CD4-positive, alpha-beta T cell treated with Interleukin-10 for 1 hour (primary cell): ENCODE measurements at places on chromosomes 4 and X.

GRCh38 chr4:140858897-140859296 lies 102.7 kb upstream of the TBC1D9 start:
- no peak for DNase-seq

GRCh38 chr4:55959655-55960054 lies 10.9 kb downstream of the CEP135 start:
- no peak for DNase-seq

- no peak for DNase-seq
These were observed 217.9 kb downstream of the ARAP2 start for GRCh38 chr4:36026348-36026880.

DNA sequence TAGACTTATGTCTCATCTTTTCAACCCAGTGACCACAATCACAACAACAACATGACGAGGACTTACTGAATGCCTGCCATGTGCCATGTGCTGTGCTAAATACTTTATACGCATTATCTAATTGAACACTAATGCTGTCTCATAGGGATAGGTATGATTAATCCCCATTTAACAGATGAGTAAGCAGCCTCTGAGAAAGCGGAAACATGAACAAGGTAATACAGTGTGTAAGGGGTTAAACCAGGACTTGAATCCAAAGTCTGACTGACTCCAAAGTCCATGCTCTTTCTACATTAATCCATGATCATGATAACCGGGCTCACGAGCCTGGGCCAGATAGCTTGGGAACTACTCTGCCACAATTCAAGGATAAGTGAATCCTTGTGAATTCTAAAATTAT lies 105.3 kb upstream of the MBNL3 start:
- no peak for DNase-seq

GRCh38 chr4:41753942-41754341 lies 5.4 kb upstream of the PHOX2B start:
- DNase-seq, result no peak

DNA sequence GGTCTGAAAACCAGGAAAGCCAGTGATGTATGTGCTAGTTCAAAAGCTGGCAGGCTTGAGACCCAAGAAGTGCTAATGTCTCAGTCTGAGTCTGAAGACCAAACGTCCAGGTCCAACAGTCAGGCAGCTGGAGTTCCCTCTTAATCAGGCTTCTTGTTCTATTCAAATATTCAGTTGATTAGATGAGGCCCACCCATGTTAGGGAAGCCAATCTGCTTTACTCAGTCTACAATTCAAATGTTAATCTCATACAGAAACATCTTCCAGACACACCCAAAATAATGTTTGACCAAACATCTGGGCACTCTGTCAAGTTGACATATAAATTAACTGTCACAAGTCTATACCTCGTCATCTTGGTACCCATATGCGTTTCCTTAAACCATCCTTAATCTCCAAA lies 72.4 kb upstream of the IL2 start:
- no peak for DNase-seq

- DNase-seq, result no peak
These were observed 2.0 kb downstream of the CYBB start for GRCh38 chrX:37781814-37782213.

GRCh38 chr4:99811850-99812249 lies 4.8 kb upstream of the DAPP1 start:
- peak; percentile 73 for DNase-seq

DNA sequence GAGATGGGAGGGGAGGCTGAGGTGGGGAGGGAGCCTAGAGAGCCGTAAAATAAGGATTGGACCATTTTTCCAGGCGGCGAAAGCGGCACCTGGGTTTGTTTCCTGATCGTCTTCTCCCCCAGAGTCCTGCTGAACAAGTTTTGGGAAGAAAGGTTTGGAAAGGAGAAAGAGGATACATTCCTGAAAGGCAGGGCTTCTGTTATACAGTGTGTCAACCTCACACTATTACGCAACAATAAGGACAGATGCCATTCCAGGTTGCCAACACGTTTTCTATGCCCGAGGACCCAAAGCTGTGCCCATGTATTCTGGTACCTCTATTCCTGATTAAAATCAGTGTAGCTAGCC lies 658 bp downstream of the SCOC start:
- DNase-seq, result no peak

- DNase-seq, result no peak
These were observed 317.5 kb upstream of the GRIA3 start for GRCh38 chrX:122866532-122866931.

GRCh38 chr4:164313853-164314252 lies 440.1 kb upstream of the SMIM31 start:
- DNase-seq, result no peak

- no peak for DNase-seq
These were observed 11.3 kb downstream of the FGFRL1 start for GRCh38 chr4:1022739-1023066.

- DNase-seq, result peak; percentile 58
These were observed 492.9 kb downstream of the INPP4B start for GRCh38 chr4:142353149-142353738.

- DNase-seq, result no peak
These were observed 30.2 kb downstream of the SORCS2 start for GRCh38 chr4:7222521-7222920.

DNA sequence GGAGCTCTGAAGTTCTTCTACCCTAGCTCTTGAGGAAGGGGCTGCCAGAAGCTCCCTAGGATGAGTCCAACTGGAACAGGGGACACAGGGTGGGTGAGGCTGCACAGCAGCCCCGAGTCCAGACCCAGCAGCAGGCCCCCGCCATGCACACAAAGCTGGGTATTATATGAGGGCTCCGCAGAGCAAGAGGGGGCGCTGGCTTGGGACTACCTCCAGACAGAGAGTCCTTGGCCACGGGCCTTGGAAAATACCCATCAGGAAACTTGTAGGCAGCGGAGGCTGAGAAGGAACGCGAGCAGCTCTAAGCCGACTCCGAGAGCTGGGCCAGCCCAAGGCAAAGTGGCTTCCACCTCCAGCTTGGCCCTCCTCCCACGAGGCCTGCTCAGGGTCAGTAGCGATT lies 8.1 kb downstream of the HCFC1 start:
- DNase-seq, result no peak

- DNase-seq, result peak; percentile 77
These were observed 3.1 kb upstream of the NR3C2 start for GRCh38 chr4:148445071-148445859.

- peak; percentile 65 for DNase-seq
These were observed 118.4 kb downstream of the DTHD1 start for GRCh38 chr4:36399762-36400353.

DNA sequence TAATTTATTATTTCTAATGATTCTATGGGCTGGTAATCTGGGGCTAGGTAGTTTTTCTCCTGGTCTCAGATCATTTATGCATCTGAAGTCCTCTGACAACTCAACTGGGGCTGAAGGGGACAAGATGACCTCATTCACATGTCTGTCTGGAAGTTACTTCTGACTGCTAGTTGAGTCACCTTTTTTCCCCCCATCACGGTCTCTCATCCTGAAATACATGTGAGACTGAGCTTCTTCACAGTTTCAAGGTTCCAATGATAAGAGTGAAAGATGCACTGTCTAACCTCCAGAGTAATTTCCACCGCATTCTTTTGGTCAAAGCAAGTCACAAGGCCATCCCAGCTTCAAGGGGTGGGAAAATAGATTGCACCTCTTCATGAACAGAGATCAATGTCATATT lies 356.7 kb upstream of the RPS6KA3 start:
- no peak for DNase-seq

- DNase-seq, result no peak
These were observed 466.1 kb upstream of the GRID2 start for GRCh38 chr4:91837608-91838029.

DNA sequence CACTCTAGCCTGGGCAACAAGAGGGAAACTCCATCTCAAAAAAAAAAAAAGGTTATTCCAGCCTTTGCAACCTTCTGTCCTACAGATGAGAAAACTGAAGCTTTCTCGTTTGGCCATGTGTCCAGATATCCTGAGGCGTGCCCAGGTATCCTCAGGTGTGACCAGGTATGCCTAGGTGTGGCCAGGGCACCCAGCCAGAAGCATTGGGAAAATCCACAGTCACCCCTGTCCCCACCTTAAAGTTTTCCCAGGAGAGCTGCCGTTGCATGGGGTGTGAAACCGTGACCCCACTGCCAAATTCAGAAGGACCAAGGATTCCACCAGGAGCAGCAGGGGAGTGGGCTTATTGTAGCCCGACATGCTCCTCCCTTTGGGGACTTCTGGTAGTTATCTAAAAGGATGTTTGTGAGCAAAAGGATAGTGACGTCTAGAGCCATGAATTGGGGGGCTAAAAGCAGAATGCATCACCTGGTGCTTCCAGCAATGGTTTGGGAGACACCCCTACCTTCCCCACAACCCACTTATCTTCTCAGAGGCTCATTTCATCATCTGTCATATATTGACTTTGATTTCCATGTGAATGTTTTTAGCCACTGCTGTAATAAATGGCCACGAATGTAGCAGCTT lies 4.0 kb upstream of the DHRSX start:
- no peak for DNase-seq

DNA sequence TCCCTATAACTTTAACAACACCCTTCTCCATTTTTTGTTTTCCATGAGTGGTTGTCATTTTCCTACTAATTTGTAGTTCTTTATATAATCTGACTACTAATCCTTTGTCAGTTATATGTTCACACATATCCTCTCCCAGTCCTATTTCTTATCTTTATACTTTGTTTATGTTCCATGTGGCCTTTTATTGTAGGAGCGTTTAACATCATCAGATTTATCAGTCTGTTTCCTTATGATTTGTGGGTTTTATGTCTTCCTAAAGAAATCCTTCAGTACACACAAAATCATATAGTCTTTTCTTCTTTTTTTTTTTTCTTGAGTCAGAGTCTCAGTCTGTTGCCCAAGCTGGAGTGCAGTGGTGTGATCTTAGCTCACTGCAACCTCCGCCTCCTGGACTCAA lies 204.9 kb upstream of the SPRY1 start:
- DNase-seq, result no peak

DNA sequence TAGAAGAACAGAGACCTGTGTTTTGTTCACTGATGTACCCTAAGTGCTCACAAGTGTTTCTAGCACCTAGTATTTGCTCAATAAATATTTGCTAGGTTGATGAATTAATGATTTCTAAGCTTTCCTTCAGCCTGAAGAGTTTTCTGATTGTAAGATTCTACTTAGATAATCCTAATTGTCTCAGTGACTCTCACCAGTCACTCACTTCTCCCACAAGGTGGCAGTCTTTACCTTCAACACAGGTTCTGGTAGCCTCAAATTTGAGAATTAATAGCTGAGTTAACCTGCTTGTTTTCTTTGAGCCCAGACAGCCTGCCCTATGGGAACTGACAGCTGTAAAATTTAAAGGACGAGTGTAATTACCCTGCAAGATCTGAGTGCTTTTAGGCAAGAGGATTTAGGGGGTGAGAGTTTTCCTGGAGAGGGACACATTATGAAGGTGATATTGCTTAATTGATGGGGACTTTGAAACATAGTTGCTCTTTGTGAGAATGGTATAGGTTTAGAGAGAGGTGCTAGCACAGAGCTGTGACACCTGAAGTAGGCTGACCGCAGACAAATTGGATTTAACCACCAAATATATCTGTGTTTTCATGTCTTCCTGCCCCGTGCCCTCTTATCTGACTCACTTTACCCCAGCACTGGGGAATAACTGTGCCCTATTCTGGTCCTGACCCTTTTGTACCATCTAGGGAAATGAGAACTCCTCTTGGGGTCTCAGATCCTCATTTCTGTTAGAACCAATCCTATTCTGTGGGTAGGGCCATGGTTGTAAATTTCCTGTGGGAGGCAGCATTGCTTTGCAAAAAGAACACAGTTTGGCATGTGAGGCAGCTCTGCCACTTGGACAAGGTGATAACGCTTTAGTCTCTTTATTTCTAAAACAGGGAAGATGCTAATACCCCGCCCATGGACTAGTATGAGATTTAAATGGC lies 27.7 kb downstream of the CD38 start:
- DNase-seq, result peak; percentile 67

DNA sequence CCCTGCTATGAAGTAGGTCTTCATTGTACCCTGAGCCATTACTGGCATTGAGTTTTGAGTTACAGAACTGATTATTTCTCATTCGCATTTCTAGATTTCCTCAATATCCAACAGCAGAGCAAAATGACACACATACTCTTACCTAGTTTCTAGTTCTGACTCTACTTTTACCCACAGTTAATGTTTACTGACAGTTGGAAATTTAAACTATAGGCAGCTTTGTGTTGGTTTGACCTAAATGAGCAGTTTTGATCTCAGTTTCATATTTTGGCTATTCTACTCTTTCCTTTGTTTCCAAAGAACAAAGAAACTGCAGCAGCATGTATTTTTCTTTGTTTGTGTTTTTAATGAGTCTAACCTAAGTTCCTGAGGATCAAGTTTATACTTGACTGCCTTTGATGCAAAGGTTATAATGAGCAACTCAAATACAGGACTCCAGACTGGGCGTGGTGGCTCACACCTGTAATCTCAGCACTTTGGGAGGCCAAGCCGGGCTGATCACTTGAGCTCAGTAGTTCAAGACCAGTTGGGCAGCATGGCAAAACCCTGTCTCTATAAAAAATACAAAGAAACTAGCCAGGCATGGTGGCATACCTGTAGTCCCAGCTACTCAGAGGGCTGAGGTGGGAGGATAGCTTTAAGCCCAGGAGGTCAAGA lies 30.4 kb downstream of the TXK start:
- DNase-seq, result no peak

DNA sequence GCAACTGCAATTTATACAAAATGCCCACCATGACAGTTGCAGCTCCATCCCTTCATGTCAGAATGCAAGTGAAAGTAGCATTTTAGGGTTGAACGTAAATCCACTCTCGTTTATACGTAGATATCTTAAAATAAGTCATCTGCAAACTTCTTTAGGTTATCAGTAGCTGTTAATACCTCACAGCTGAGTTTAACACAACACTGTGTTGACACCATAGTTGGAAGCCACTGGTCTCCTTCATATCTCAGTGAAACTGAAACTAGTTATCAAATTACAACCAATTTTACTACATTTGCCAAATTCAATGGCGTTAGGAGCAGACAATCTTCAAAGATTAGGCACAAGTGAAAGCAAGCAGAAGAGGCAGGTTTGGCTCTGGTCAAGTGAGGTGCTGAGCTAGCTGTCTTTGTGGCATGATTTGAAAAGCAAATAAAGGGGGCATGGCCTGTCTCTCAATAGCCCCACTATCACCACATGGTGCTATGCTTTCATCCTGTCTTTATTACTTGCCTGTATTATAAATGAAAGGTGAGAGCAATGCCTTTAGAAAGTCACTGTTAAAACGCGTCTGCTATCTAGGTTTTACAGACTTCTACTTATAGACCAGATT lies 12.3 kb downstream of the PPP3CA start:
- peak; percentile 21 for DNase-seq

- DNase-seq, result peak; percentile 6
These were observed 507 bp downstream of the MFAP3L start for GRCh38 chr4:170025523-170026252.

DNA sequence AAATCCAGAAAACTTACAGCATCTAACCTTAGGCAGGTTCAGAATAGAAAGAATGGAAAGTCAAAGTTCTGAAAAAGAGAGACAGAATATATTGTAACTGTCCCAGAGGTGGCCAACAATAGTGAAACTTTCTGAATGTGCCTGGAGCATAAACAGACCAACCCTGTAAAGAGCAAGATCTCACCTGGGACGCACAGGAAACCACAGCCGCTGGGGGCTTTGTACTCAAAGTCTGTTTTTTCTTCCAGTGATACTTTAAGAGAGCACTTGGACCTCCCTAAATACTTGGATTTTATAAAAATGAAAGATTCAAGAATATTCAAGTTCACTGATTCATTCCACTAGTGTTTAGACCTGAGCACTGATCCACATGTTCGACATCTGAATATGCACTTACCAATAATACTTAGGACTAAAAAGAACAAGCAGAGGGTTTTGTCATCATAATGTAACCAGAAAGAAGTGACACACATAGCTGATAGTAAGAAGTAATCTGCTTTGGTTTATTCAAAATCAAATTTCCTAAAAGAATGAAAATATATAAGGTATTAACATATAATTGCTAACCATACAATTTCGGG lies 35.3 kb downstream of the ARAP2 start:
- DNase-seq, result peak; percentile 61
